ENCODE measurements at places on chromosomes 3 and 15. TPM values are rescaled to one million over a fixed set of nuclear protein-coding genes. Genes with fewer than 3 reads are reported as not detected.

- no peak for DNase-seq
- no peak overlapping the region for H3K4me3 ChIP-seq
- H3K27ac ChIP-seq, result no peak overlapping the region
- H3K27me3 ChIP-seq, result no peaks in the 10 kb centered on the region
- no peaks in the 10 kb centered on the region for H3K4me1 ChIP-seq
Measured at GRCh38 chr3:182252802-182253201, 540.5 kb upstream of the ATP11B start.

DNA sequence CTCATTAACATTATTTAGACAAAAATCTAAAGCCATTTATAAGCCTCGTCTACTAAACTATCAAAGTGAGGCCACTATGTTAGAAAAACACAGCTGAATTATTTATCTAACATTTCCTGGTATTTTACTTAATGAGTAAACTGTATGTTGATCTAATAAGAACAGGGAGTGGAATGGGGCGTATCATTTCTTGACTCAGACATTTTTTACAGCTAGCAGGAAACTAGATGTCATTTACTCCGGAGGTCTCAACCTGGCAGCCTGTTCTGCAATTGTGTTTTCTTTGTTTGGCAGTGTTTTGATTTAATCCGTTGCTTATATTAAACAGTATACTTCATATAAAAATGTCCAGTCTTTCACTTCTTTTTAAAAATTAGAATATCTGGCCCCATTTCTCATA lies 79.1 kb upstream of the ABI3BP start:
- no peak overlapping the region for H3K27ac ChIP-seq
- H3K4me1 ChIP-seq, result no peaks in the 10 kb centered on the region
- H3K36me3 ChIP-seq, result no peaks in the 10 kb centered on the region
- H3K27me3 ChIP-seq, result no peaks in the 10 kb centered on the region
- no peak for DNase-seq

The TRPM1 gene
- total RNA-seq, result not detected

The CXCR6 gene
- 8.6 TPM for total RNA-seq

- H3K4me3 ChIP-seq, result no peak overlapping the region
- H3K27me3 ChIP-seq, result no peaks in the 10 kb centered on the region
- H3K4me1 ChIP-seq, result no peaks in the 10 kb centered on the region
- H3K27ac ChIP-seq, result no peak overlapping the region
- no peaks in the 10 kb centered on the region for H3K36me3 ChIP-seq
Measured at GRCh38 chr3:20346916-20347315, 160.9 kb upstream of the SGO1 start.

- H3K4me1 ChIP-seq, result no peaks in the 10 kb centered on the region
- no peak overlapping the region for H3K4me3 ChIP-seq
- H3K27me3 ChIP-seq, result no peaks in the 10 kb centered on the region
- no peaks in the 10 kb centered on the region for H3K36me3 ChIP-seq
- no peak for DNase-seq
Measured at GRCh38 chr15:98401029-98401428, 247.3 kb upstream of the IGF1R start.

The SCAMP5 gene
- total RNA-seq, result 0.26 TPM

The NANOGP8 gene
- not detected for total RNA-seq

The CPB1 gene
- not detected for total RNA-seq

DNA sequence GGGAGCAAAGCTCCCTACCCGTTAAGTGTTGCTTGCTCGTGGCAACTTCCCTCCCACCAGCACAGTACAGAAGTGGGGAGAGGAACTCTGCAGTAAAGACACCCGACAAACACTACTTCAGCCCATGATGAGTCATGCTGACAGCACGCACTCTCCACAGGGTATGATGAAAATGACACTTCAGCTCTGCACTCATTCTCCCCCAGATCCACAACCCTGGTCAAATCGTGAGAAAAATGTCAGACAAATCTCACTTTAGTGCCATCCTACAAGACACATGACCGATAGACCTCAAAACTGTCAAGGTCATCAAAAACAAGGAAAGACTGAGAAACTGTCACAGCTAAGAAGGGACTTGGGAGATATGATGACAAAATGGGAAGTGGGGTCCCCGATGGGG lies 278.9 kb downstream of the OCA2 start:
- H3K36me3 ChIP-seq, result no peaks in the 10 kb centered on the region
- no peaks in the 10 kb centered on the region for H3K27me3 ChIP-seq
- H3K4me3 ChIP-seq, result no peak overlapping the region
- no peaks in the 10 kb centered on the region for H3K4me1 ChIP-seq
- DNase-seq, result no peak

DNA sequence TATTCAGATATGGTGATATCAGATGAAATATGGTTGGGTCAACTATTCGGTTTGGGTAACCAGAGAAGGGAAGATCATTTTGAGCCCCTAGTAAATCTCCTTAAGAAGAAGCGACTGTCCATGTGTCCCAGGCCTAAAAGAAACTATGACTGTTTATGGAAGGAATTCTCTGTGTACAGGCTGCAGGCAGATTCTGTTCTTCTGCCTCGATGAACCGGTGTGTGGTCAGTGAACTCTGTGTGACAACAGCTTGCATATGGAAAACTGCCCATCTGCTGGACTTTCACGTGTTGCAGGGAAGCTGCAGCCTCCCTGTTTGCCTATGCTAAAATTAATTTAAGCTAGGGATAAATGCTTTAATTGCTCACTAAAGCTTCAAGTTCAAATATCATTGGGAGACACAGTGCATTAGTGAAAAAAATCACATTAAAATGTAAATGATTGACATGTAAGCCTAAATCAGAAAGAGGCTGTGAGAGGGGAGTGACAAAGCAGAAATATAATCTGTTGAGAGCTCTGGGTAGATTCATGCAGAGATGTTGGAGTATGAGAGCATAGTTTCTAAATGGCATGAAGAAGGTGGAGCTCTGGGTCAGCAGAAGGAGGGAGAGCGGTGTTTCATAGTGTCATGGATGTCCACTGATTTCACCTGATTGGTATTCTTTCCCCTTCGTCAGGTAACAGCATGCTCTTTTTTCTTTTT lies 65.4 kb upstream of the PFN2 start:
- H3K4me3 ChIP-seq, result no peak overlapping the region
- H3K4me1 ChIP-seq, result no peaks in the 10 kb centered on the region
- no peak overlapping the region for H3K27ac ChIP-seq
- DNase-seq, result no peak
- H3K27me3 ChIP-seq, result peaks cover 5% of the 10 kb centered on the region
- no peaks in the 10 kb centered on the region for H3K36me3 ChIP-seq

DNA sequence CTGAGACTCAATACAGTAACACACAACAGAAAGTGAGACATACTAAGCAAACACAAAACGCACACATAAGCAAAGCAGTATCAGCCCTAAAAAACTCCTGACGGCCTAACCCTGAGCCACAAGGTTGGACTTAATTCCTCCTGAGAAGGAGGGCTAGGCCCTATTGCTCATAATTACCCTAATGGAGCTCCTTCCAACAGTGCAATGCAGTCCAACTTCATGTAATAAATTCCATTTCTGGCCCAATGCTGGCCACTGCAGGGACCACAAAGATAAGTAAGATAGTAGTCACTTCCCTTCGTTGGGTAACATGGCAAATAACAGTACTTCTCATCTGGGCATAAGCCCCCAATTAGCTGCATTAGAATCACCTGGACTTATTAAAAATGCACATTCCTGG lies 4.2 kb downstream of the VPS39 start:
- H3K4me3 ChIP-seq, result no peak overlapping the region
- no peaks in the 10 kb centered on the region for H3K27me3 ChIP-seq
- no peak overlapping the region for H3K27ac ChIP-seq

DNA sequence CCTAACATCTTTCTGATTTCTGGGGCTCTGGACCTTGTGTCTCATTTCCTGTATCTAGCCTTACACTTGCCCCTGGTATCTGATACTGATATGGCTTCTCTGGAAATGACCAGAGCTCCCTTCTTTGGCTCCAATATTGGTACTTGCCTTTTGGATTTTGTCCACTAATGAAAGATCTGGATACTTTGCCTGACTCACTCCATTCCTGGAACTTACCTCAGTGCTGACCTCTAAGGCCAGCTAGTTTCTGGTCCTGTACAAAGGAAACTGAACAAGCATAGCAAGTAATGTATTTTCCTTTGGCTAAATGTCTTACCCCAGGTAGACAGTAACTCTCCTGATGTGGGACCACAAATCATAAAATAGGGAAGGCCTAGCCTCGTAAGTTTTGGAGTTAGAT lies 93.8 kb upstream of the SLC4A7 start:
- no peaks in the 10 kb centered on the region for H3K36me3 ChIP-seq
- no peak overlapping the region for H3K4me3 ChIP-seq
- H3K4me1 ChIP-seq, result no peaks in the 10 kb centered on the region
- DNase-seq, result no peak
- no peak overlapping the region for H3K27ac ChIP-seq

DNA sequence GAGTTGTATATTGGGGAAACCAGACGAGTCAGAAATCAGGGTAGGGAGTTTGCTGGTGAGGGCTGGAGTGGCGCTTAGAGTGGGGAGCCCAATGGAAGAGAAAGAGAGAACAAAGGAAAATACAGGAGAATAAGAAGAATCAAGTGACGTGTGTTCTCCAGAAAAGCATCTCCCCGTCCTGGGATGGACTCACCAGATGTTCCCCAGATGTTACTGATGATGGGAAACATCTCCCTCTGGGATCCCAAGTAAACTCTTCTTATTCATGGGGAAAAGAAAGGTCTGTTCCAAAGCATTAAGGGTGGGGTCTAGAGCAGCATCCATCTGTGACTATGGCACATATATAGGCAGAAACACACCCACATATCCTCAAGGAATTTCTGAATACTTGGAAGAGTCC lies 3.0 kb upstream of the CSRNP1 start:
- H3K36me3 ChIP-seq, result no peaks in the 10 kb centered on the region
- no peak overlapping the region for H3K4me3 ChIP-seq
- no peak overlapping the region for H3K27ac ChIP-seq
- peaks cover 20% of the 10 kb centered on the region for H3K4me1 ChIP-seq

The GHSR gene
- not detected for total RNA-seq

DNA sequence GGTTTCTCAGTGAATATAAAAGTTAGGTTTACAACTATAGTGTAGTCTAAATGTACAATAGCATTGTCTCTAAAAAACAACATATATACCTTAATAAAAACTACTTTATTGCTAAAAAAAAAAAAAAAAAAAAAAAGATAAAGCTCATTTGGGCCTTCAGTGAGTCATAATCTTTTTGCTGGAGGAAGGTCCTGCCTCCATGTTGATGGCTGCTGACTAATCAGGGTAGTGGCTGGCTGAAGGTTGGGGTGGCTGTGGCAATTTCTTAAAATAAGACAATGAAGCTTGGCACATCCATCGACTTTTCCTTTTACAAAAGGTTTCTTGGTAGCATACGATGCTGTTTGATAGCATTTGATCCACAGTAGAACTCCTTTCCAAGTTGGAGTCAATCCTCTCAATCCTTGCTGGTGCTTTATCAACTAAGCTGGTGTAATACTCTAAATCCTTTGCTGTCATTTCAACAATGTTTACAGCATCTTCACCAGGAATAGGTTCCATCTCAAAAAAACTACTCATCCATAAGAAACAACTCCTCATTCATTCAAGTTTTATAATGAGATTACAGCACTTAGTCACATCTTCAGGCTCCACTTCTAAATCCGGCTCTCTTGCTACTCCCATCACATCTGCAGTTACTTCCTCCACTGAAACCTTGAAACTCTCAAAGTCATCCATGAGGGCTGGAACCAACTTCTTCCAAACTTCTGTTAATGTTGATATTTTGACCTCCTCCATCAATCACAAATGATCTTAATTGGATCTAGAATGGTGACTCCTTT lies 13.3 kb downstream of the ZNF280D start:
- no peak overlapping the region for H3K4me3 ChIP-seq
- no peak overlapping the region for H3K27ac ChIP-seq
- no peak for DNase-seq
- H3K27me3 ChIP-seq, result no peaks in the 10 kb centered on the region
- peaks cover 21% of the 10 kb centered on the region for H3K4me1 ChIP-seq

The RETNLB gene
- total RNA-seq, result not detected

- no peak overlapping the region for H3K27ac ChIP-seq
- peaks cover 12% of the 10 kb centered on the region for H3K27me3 ChIP-seq
- no peak for DNase-seq
- no peak overlapping the region for H3K4me3 ChIP-seq
- no peaks in the 10 kb centered on the region for H3K36me3 ChIP-seq
- H3K4me1 ChIP-seq, result no peaks in the 10 kb centered on the region
Measured at GRCh38 chr3:123036352-123037014, 8.9 kb upstream of the SEMA5B start.

DNA sequence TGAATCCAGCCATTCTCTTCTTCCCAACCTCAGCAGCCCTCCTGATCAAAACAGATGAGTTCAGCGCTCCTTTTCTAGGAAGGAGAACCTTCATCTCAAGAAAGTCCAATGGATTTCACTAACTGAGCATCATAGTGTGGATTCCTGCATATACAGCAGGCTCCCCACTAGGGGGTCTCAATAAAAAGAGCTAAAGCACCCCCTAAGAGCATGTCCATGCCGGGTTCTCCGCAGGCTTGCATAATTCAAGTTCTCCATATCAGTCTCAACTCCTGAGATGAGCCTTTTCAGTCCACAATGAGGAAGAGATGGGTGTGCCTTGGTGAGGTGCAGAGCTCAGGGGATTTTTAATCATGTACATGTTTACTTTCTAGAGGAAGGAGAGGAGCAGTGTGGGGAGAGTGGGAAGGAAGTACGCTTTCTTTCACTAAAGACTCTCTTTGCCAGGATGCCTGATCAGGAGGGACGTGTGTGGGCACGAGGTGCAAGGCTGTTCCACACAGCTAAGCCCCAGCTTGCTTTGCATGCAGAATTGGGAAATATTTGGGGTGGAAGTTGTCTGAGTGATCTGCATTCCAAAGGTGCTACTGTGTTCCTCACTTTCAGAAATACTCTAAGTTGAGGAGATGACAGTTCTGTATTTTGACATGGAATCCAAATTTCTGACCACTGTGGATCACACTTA lies 563.5 kb downstream of the OCA2 start:
- no peaks in the 10 kb centered on the region for H3K27me3 ChIP-seq
- no peaks in the 10 kb centered on the region for H3K4me1 ChIP-seq
- H3K36me3 ChIP-seq, result no peaks in the 10 kb centered on the region
- H3K4me3 ChIP-seq, result no peak overlapping the region
- H3K27ac ChIP-seq, result no peak overlapping the region
